ENCODE measurements at places on chromosomes 11 and 22.

- peak; percentile 53 for DNase-seq
These were observed 85.4 kb downstream of the ATXN10 start for GRCh38 chr22:45757068-45757467.

DNA sequence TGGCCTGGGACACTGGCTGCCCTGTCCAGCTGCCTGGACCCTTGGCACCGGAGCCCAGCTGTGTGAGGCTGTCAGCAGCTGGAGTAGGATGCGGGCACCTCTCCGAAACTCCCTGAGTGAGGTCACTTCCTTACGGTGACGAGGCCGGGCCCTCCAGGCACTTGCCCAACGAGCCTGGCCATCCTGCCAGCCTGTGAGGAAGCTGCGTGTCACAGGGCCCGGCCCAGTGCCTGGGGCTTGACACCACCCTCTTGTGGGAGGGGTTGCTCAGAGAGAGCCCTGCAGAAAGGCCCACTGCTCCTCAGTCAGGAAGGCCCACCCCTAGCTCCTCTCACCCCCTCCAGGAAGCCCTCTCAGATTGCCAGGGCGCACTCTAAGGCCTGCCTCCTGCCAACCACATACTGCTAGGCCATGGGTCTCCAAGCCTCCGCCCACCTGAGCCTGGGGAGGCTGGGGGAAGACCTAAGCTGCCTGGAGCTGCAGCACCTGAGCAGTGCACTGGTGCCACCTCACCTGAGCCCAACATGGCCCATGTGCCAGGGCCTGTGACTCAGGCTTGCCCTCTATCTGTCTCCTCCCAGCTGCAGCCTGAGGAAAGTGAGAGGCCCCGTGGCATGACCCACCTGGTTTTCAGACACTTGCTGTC, 4.3 kb upstream of the PHLDA2 start:
- no peak for DNase-seq

GRCh38 chr11:9982796-9983579, 311.0 kb downstream of the SBF2 start:
- no peak for DNase-seq

GRCh38 chr11:134906356-134906955, 494.4 kb upstream of the B3GAT1 start:
- no peak for DNase-seq

DNA sequence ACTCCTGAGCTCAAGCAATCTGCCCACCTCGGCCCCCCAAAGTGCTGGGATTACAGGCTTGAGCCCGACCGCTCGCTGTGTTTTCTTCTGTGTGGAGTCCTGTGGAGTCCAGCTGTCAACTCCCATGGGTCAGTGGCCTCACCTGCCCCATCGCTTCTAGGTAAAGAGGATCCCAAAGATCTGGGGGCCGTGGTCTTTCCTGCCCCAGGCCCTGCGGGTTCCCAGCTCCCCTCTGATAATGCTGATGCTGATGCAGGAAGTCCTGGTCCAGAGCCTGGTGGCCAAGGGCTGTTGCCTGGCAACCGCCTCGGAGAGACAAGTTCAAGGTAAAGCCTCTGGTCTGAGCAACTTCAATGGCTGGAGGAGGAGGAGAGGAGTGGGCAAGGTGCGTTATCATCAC, 9.6 kb downstream of the SSTR3 start:
- no peak for DNase-seq

- DNase-seq, result no peak
These were observed 176.3 kb upstream of the TMEM45B start for GRCh38 chr11:129639300-129639699.

- peak; percentile 64 for DNase-seq
These were observed 53.4 kb downstream of the CD44 start for GRCh38 chr11:35192347-35192746.

GRCh38 chr11:57288771-57289579, 35.8 kb downstream of the TNKS1BP1 start:
- peak; percentile 58 for DNase-seq

Measured in renal pelvis (tissue), 12 donors.